Activated CD8-positive, alpha-beta T cell treated with anti-CD3 and anti-CD28 coated beads for 36 hours (primary cell): ENCODE measurements at places on chromosomes 7 and 10.

- H3K36me3 ChIP-seq = no peaks in the 10 kb centered on the region
- H3K27ac ChIP-seq = no peak overlapping the region
- DNase-seq = no peak
- no peak overlapping the region for H3K4me3 ChIP-seq
These were observed 26.8 kb upstream of the LMOD2 start for GRCh38 chr7:123628829-123629228.

DNA sequence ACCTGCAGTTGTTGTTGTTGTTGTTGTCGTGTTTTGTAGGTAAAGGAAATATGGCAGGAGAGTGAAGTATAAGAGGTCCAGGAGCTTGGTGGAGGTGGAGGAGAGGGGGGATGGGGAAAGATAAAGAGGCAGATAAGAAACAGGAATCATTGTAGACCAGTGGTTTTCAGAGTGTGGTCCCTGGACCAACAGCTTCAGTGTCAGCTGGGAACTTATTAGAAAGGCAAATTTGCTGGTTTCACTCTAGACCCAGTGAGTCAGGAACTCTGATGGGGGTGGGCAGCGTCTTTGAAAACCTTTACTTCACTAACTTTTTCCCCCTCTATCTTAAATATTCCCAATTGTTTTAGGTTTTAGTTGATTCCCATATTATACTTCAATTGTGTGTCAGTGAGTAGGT, 241.5 kb downstream of the AUTS2 start:
- no peaks in the 10 kb centered on the region for H3K4me1 ChIP-seq
- no peak overlapping the region for H3K27ac ChIP-seq
- no peaks in the 10 kb centered on the region for H3K36me3 ChIP-seq
- no peak overlapping the region for H3K4me3 ChIP-seq
- no peak for DNase-seq

- H3K27me3 ChIP-seq = no peaks in the 10 kb centered on the region
- no peak for DNase-seq
- H3K4me1 ChIP-seq = no peaks in the 10 kb centered on the region
- H3K4me3 ChIP-seq = no peak overlapping the region
These were observed 32.0 kb downstream of the NPVF start for GRCh38 chr7:25196132-25196896.

DNA sequence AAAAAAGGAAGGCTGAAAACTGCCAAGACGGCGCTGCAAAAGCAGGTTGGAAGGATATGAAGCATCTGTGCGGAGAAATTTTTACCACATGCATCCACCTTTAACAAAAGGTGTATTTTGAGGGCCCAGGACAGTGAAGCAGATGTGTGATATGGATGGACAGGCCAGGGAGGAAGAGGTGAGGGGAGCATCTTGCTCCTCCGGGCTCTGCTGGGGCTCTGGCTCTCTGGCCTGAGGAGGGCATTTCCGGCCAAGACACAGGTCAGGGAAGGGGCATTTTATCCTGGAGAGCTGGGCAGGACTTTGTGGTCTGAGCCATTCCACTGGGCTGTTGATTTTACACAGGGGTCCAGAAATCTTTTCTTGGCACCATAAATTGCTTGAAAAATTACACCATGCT, 175.1 kb downstream of the ZMYND11 start:
- no peak overlapping the region for H3K4me3 ChIP-seq
- H3K27ac ChIP-seq = no peak overlapping the region
- H3K4me1 ChIP-seq = peaks cover 8% of the 10 kb centered on the region
- no peak for DNase-seq

DNA sequence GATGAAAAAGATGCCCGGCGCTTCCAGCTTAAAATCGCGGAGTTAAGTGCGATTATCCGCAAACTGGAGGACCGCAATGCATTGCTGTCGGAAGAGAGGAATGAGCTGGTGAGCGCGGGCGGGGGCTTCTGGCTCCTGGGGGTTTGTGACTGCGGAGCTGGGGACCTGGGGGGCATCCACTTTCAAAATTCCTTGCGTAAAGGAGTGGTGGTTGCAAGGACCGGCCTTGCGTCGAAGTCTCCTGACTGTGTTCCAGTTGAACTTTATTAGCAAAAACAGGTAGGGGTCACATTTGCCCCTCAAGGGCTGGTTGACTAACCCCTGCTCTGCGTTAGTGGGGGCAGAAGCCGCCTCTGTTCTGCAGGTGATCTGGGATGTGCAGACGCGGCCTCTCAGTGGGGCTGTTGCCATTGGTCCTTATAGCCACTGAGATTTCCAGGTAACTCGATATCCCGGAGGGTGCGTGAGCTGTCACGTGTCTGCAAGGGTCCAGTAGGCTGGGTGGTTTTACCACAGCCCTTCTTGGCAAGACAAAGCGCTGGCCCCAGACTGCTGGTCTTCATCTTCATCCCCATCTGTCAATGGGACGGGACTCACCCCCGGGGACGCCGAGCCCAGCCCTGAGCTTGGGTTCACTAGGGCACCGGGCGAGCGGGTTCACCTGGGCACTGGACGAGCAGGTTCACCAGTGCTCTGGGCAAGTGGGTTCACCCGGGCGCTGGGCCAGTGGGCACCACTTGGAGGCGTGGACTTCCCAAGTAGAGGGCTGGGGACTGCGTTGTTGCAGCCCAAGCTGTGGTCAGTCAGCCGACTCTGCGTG, 51.5 kb upstream of the DPYSL4 start:
- peaks cover 6% of the 10 kb centered on the region for H3K27me3 ChIP-seq
- no peak overlapping the region for H3K27ac ChIP-seq
- no peak overlapping the region for H3K4me3 ChIP-seq
- no peaks in the 10 kb centered on the region for H3K36me3 ChIP-seq
- H3K4me1 ChIP-seq = no peaks in the 10 kb centered on the region

GRCh38 chr10:13743963-13744362, 157.2 kb downstream of the PRPF18 start:
- no peak overlapping the region for H3K27ac ChIP-seq
- H3K27me3 ChIP-seq = peaks cover 20% of the 10 kb centered on the region
- H3K4me1 ChIP-seq = peaks cover 13% of the 10 kb centered on the region
- H3K36me3 ChIP-seq = no peaks in the 10 kb centered on the region
- no peak for DNase-seq

- peaks cover 36% of the 10 kb centered on the region for H3K4me1 ChIP-seq
- H3K27ac ChIP-seq = peak overlapping the region; percentile 99
- H3K27me3 ChIP-seq = no peaks in the 10 kb centered on the region
- H3K36me3 ChIP-seq = peaks cover 23% of the 10 kb centered on the region
- DNase-seq = peak; percentile 85
- peak overlapping the region; percentile 99 for H3K4me3 ChIP-seq
These were observed 549 bp upstream of the DDX50 start for GRCh38 chr10:68900427-68901104.

GRCh38 chr7:94174375-94174774, 170.2 kb upstream of the BET1 start:
- no peak overlapping the region for H3K4me3 ChIP-seq
- H3K27ac ChIP-seq = no peak overlapping the region
- peaks cover 16% of the 10 kb centered on the region for H3K4me1 ChIP-seq
- H3K27me3 ChIP-seq = peaks cover 18% of the 10 kb centered on the region
- DNase-seq = no peak

DNA sequence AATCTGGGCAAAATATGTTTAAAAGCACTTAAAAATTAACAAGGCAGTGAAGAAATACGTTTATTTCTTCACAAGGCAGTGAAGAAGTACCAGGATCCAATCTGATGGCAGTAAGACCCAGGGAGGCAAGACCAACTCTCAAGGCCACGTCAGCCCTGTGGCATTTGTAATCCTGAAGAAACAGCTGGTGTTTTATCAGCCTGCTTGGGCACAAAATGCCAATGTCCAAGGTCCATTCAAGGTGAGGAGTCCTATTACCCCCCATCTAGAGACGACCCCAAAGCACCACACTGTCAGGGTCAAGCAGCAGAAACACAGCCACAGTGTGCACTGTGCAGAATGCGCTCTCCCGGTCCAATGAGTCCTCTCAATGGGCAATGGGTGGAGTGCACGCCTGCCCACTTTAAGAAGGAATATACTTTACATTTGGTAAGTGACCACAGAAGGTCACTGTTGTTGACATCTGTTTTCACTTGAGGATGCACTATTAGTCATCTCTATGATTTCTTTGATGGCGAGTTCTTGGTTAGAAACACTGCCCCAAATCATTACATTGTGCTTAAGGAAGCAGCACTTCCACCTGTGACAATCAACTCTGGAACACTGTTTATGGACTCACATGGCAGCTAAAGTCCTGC, 12.8 kb downstream of the CPXM2 start:
- no peak overlapping the region for H3K27ac ChIP-seq
- peaks cover 1% of the 10 kb centered on the region for H3K27me3 ChIP-seq
- no peak for DNase-seq
- no peaks in the 10 kb centered on the region for H3K36me3 ChIP-seq
- H3K4me1 ChIP-seq = no peaks in the 10 kb centered on the region

- peaks cover 6% of the 10 kb centered on the region for H3K4me1 ChIP-seq
- no peak overlapping the region for H3K4me3 ChIP-seq
- no peaks in the 10 kb centered on the region for H3K27me3 ChIP-seq
- H3K36me3 ChIP-seq = peaks cover 42% of the 10 kb centered on the region
These were observed 240.7 kb downstream of the MGMT start for GRCh38 chr10:129707406-129708388.

DNA sequence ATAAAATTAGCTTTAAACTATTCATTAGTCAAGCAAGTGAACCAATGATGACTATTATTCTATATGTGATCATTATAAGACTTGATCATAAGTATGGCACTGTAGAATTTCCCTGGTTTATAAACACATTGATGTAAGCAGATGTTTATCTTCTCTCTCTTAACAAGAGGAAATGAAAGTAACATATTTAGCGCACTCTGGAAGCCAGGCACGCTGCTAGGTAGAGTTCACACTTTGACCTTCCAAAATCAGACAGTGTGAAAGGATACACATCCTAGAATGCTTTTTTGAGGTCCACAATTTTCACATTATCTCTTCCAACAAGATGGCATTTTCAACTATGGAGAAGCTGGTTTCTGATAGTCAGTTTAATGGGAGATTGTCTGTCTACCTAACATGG, 529.4 kb upstream of the IGFBP3 start:
- H3K27ac ChIP-seq = no peak overlapping the region
- no peaks in the 10 kb centered on the region for H3K4me1 ChIP-seq
- no peak overlapping the region for H3K4me3 ChIP-seq
- no peaks in the 10 kb centered on the region for H3K27me3 ChIP-seq
- DNase-seq = no peak

DNA sequence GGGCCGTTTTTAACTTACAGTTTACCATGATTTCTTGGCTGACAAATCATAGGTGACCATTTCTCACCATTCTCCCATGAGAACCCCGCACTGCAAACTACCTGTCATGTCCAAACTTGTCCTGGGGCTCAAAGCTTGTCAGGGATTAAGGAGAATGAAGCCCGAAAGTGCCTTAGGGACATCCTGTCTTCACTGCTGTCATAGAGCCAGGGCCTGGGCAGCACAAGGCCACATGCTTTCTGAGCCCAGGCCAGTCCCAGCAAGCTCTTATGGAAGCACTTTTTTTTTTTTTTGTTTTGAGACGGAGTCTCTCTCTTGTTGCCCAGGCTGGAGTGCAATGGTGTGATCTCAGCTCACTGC, 33.9 kb downstream of the CCM2 start:
- H3K4me3 ChIP-seq = no peak overlapping the region
- H3K27ac ChIP-seq = peak overlapping the region; percentile 85
- DNase-seq = no peak
- H3K36me3 ChIP-seq = peaks cover 42% of the 10 kb centered on the region

GRCh38 chr7:21253740-21254687, 173.9 kb upstream of the SP4 start:
- H3K27me3 ChIP-seq = peaks cover 50% of the 10 kb centered on the region
- H3K36me3 ChIP-seq = no peaks in the 10 kb centered on the region
- H3K27ac ChIP-seq = no peak overlapping the region
- H3K4me1 ChIP-seq = no peaks in the 10 kb centered on the region

- no peak overlapping the region for H3K4me3 ChIP-seq
- H3K27ac ChIP-seq = no peak overlapping the region
- no peaks in the 10 kb centered on the region for H3K36me3 ChIP-seq
- no peaks in the 10 kb centered on the region for H3K4me1 ChIP-seq
- peaks cover 7% of the 10 kb centered on the region for H3K27me3 ChIP-seq
- no peak for DNase-seq
These were observed 54.3 kb upstream of the NRP1 start for GRCh38 chr10:33388785-33389184.

- no peak overlapping the region for H3K27ac ChIP-seq
- H3K36me3 ChIP-seq = peaks cover 38% of the 10 kb centered on the region
- no peak for DNase-seq
- H3K4me3 ChIP-seq = no peak overlapping the region
- H3K4me1 ChIP-seq = peaks cover 6% of the 10 kb centered on the region
These were observed 31.9 kb downstream of the PCBD1 start for GRCh38 chr10:70856454-70856853.

DNA sequence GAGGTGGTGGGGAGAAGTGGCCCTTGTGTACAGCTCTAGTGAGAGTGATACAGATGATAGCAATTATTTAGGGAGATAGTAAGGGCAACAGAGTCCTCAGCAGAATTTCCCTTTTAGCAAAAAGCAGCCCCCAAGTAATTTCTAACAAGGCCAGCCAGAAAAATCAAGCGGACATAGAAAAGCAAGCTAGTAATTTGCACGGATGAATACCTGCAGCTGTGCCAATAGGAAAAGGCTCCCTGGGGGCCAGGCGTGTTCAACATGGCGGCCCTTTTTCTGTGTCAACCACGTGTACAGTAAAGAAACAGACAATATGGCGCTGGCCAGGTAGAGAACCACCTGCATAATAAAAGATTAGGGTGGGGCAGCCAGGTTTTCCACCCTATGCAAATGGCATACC, 7.4 kb downstream of the MCM10 start:
- H3K4me1 ChIP-seq = peaks cover 6% of the 10 kb centered on the region
- H3K36me3 ChIP-seq = peaks cover 66% of the 10 kb centered on the region
- H3K27ac ChIP-seq = no peak overlapping the region
- DNase-seq = no peak
